Upper lobe of right lung (tissue), 1 donor: ENCODE measurements at places on chromosomes 7 and 10. TPM values are rescaled to one million over a fixed set of nuclear protein-coding genes. Genes with fewer than 3 reads are reported as not detected.
A peak's percentile ranks its signal among the peaks of the same experiment; 100 is the strongest.

DNA sequence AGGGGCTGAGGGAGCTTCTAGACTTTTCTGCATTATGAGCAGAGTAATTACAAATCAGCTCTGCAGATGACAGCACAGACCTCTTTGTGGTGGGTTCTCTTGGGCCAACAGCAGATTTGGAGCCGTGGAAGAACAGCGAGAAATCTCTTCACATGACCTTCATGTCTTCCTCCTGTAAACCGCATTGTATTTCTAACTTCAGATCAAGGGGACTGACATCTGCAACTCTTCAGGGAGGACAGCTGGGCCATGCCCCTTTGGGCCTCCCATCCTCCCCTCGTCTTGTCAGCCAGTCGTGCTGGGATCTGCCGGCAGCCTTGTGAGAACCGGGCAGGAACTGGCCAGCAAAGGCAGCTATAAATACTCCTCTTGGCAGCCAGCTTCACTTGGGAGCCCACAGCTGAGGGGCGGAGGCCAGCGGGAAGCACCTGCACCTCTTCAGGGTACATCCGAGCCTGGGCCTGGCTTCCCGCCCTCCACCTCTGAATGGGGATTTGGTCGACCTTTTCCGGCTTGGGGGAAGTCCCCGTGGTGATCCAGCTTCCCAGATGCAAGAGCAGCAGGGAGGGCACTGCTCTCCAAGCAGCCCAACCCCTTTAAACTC, 54.7 kb downstream of the STEAP1B start:
- no peaks in the 10 kb centered on the region for H3K27me3 ChIP-seq
- DNase-seq, result peak; percentile 84
- H3K4me3 ChIP-seq, result no peak overlapping the region
- H3K27ac ChIP-seq, result peak overlapping the region; percentile 63
- no peaks in the 10 kb centered on the region for H3K36me3 ChIP-seq
- peaks cover 30% of the 10 kb centered on the region for H3K4me1 ChIP-seq

GRCh38 chr7:1813394-1814088, 143.5 kb downstream of the ELFN1 start:
- no peaks in the 10 kb centered on the region for H3K4me1 ChIP-seq
- no peaks in the 10 kb centered on the region for H3K36me3 ChIP-seq

DNA sequence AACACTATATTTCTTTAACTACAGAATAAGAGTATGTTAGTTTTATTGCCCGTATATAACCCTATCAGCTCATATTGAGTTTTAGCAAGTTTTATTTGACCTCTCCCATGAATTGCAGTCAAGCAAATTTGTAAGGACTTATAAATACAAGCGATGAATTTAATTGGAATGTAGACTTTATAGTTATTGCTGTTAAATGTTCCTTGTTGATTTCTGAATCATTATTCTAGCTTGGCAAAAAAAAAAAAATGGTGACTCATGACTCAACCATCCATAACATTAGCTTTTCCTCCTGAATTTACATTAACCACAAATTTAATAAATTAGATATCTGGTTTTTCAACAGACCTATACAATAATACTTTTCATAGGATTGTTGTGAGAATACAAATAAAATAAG, 334.0 kb upstream of the LRRTM3 start:
- H3K27me3 ChIP-seq, result no peaks in the 10 kb centered on the region
- DNase-seq, result no peak
- H3K27ac ChIP-seq, result no peak overlapping the region
- H3K4me1 ChIP-seq, result no peaks in the 10 kb centered on the region

GRCh38 chr10:124185084-124185483, 91.7 kb upstream of the CHST15 start:
- H3K36me3 ChIP-seq, result no peaks in the 10 kb centered on the region
- H3K4me3 ChIP-seq, result no peak overlapping the region
- no peaks in the 10 kb centered on the region for H3K27me3 ChIP-seq

The KIAA1549 gene
- total RNA-seq, result 5.7 TPM

DNA sequence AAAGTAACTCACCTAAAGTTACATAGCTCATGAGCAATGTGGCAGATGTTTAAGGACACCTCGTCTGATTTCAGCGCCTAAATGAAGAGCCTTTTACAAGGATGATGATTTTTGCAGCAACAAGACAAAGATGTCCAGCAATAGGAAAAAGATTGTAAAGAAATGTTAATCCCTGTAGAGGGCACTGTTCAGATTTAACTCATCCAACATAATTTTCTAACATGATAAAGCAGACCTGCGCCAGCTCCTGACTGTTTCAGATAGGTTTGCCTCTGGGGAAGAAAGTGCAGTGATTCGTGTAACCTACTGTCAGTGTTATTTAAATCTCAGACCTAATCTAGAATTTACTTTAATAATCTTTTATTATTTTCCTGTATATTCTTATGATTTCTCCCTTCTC, 595.2 kb downstream of the AUTS2 start:
- DNase-seq, result no peak
- no peaks in the 10 kb centered on the region for H3K27me3 ChIP-seq
- H3K4me1 ChIP-seq, result no peaks in the 10 kb centered on the region
- H3K27ac ChIP-seq, result no peak overlapping the region
- H3K36me3 ChIP-seq, result no peaks in the 10 kb centered on the region
- no peak overlapping the region for H3K4me3 ChIP-seq

GRCh38 chr10:16907687-16908086, 90.5 kb upstream of the RSU1 start:
- no peaks in the 10 kb centered on the region for H3K27me3 ChIP-seq
- no peak overlapping the region for H3K27ac ChIP-seq
- no peak overlapping the region for H3K4me3 ChIP-seq
- H3K4me1 ChIP-seq, result no peaks in the 10 kb centered on the region
- H3K36me3 ChIP-seq, result no peaks in the 10 kb centered on the region

The SH2B2 gene
- 13.2 TPM for total RNA-seq

The NFE2L3 gene
- 4.1 TPM for total RNA-seq

DNA sequence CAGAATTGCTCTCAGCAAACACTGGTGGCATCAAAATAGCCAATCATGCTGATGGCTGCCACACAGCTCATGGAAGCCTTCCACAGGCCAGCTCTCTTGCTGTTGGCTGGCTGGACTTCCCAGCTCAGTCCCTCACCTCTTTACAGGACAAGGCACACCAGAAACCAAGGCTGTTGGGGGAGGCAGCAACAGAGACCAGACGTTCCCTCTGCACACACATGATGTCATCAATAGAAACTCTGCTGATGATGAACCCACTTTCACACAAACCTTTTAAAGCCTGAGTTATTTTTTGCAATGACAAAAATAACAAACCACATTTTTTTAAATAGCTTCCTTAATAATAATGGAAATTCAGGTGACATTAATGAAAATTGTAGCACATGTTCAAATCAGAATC, 300.9 kb upstream of the C7orf33 start:
- H3K36me3 ChIP-seq, result no peaks in the 10 kb centered on the region
- no peak for DNase-seq
- no peak overlapping the region for H3K27ac ChIP-seq
- H3K4me3 ChIP-seq, result no peak overlapping the region
- no peaks in the 10 kb centered on the region for H3K4me1 ChIP-seq
- peaks cover 5% of the 10 kb centered on the region for H3K27me3 ChIP-seq

DNA sequence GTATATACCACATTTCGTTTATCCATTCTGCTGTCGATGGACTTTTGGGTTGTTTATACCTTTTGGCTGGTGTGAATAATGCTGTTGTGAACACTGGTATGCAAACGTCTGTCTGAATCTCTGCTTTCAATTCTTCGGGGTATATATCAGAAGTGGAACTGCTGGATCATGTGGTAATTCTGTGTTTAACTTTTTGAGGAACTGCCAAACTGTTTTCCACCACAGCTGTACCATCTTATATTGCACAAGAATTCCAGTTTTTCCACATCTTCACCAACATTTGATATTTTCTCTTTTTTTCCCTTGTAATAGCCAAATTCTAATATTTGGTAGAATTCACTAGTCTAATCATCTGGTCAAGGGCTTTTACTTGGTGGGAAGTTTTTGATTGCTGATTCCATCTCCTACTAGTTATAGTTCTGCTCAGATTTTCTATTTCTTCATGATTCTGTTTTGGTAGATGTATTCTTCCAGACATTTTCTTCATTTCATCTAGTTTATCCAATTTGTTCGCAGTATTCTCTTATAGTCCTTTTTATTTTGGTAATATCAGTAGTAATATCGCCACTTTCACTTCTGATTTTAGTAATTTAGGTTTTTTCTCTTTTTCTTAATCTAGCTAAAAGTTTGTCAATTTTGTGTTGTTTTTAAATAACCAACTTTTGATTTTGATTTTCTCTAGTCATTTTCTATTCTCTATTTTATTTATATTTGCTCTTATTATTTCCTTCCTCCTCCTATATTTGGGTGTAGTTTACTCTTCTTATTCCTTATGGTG, 271.2 kb downstream of the ZEB1 start:
- no peak overlapping the region for H3K4me3 ChIP-seq
- H3K4me1 ChIP-seq, result no peaks in the 10 kb centered on the region
- H3K27ac ChIP-seq, result no peak overlapping the region

The KDM7A gene
- 16.7 TPM for total RNA-seq

The PAX4 gene
- not detected for total RNA-seq

DNA sequence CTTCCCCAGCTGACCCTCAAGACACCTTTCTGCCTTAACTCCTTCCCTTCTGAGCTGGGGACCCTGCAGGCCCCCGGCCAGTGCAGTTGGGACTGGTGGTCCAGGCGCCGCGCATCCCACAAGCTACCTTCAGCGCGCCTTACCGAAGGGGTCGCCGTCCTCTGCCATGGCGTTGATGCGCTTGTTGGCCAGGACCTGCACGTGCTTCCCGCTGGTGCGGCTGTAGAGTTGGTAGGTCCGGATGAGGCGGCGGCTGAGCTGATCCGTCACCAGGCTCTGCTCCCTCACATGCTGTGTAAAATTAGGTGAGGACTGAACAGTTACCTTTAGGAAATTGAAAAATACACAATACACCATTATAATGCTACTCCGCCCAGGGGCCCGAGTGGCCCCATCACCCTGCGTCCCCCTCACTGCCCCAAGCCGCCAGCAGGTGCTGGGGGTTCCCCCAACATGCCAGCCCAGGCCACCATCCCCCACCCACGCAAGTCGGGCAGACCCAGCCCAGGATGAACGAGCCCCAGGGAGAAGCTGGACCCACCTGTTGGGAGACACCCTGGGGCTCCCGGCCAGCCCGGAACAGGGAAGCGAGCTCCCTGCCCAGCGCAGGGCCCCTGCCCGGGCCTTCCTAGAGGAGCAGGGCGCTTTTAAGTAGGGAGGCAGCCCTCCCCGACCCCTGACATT, 1.2 kb downstream of the FGF8 start:
- no peak overlapping the region for H3K4me3 ChIP-seq
- H3K36me3 ChIP-seq, result no peaks in the 10 kb centered on the region
- no peak overlapping the region for H3K27ac ChIP-seq
- H3K4me1 ChIP-seq, result peaks cover 20% of the 10 kb centered on the region
- DNase-seq, result peak; percentile 67
- peaks cover 80% of the 10 kb centered on the region for H3K27me3 ChIP-seq

The SLC13A4 gene
- total RNA-seq, result not detected

The ZNF37A gene
- total RNA-seq, result 16.6 TPM

DNA sequence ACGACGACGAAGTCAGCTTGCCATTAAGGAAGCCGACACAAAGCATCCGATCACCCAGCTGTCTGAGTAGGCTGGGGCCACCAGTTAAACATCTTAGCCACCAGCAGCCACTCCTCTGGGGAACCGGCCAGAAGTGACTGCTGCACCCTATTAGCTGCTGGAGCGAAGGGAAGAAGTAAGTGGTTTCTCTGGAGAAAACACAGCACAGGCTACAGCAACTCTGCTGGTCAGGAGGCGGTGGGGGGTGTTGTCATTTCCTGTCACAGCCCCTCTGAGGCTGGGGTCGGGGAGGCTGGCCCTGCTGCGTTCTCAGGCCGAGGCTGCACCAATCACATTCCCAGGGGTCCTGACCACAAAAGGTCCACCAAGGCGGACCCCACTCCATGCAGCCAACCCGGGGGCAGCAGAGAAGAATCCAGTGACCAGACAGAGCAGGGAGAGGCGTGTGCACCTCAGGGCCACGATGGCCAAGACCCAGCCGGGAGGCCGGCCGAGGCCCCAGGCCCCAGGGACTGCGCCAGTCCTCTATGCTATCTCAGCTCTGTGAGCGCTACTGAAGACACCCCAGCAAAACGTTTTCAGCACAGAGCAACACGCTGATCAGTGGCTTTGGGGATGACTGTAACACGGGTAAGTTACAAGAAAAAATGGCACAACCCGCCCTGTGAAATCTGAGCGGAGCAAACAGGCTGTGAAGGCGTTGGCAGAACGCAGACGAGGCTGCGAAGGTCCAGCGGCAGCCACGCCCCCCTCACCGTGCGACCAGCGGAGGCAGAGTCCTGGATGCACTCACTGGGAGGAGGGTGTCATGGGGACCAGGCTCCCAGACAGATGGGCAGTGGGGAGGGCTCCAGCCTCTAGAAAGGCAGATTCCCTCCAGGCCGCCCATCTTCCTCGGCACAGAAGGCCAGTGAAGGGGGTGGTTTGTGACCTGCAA, 24.8 kb downstream of the STK32C start:
- DNase-seq, result no peak
- no peak overlapping the region for H3K4me3 ChIP-seq

The EVX1 gene
- total RNA-seq, result not detected

DNA sequence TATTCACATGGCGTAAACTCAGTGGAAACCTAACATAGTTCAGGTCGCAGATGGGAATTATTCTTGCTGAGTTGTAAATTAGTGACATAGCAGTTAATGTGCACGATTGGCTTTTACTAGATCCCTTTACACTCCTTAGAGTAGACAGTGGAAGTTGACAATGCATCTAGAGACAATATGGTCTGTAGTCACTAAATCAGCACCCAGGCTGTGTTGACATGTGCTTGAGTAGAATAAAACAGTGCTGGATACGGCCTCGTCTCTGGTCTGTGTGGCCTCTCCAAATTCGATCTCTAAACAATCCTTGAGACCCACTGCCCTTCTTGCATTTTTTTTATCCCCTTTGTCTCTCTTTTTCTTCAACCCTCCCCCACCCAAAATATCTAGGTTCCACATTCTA, 615.7 kb downstream of the SORCS1 start:
- no peaks in the 10 kb centered on the region for H3K27me3 ChIP-seq
- H3K4me3 ChIP-seq, result no peak overlapping the region
- H3K36me3 ChIP-seq, result no peaks in the 10 kb centered on the region
- DNase-seq, result no peak

GRCh38 chr10:26729395-26729794, 31.9 kb downstream of the PDSS1 start:
- H3K27ac ChIP-seq, result no peak overlapping the region
- H3K27me3 ChIP-seq, result no peaks in the 10 kb centered on the region
- H3K36me3 ChIP-seq, result peaks cover 18% of the 10 kb centered on the region
- no peaks in the 10 kb centered on the region for H3K4me1 ChIP-seq

GRCh38 chr7:40848541-40849221, 713.9 kb downstream of the SUGCT start:
- no peaks in the 10 kb centered on the region for H3K4me1 ChIP-seq
- no peaks in the 10 kb centered on the region for H3K36me3 ChIP-seq
- no peak overlapping the region for H3K4me3 ChIP-seq
- no peaks in the 10 kb centered on the region for H3K27me3 ChIP-seq
- no peak for DNase-seq

The DDC gene
- total RNA-seq, result 3.1 TPM

The ASB15 gene
- total RNA-seq, result not detected

GRCh38 chr10:129956876-129957673, 7.0 kb downstream of the EBF3 start:
- H3K27ac ChIP-seq, result no peak overlapping the region
- DNase-seq, result no peak
- H3K4me3 ChIP-seq, result no peak overlapping the region
- H3K27me3 ChIP-seq, result peaks cover 97% of the 10 kb centered on the region
- no peaks in the 10 kb centered on the region for H3K36me3 ChIP-seq
- H3K4me1 ChIP-seq, result no peaks in the 10 kb centered on the region

The SERPINE1 gene
- total RNA-seq, result 13.7 TPM

The NAT16 gene
- total RNA-seq, result not detected

- H3K4me1 ChIP-seq, result peaks cover 10% of the 10 kb centered on the region
- no peak overlapping the region for H3K27ac ChIP-seq
- H3K27me3 ChIP-seq, result no peaks in the 10 kb centered on the region
- no peak for DNase-seq
- no peak overlapping the region for H3K4me3 ChIP-seq
These were observed 20.4 kb downstream of the ZNF775 start for GRCh38 chr7:150399421-150400007.
